GM23248 (cell line): ENCODE measurements at places on chromosomes 4 and X. TPM values are rescaled to one million over a fixed set of nuclear protein-coding genes. Genes with fewer than 3 reads are reported as not detected.

DNA sequence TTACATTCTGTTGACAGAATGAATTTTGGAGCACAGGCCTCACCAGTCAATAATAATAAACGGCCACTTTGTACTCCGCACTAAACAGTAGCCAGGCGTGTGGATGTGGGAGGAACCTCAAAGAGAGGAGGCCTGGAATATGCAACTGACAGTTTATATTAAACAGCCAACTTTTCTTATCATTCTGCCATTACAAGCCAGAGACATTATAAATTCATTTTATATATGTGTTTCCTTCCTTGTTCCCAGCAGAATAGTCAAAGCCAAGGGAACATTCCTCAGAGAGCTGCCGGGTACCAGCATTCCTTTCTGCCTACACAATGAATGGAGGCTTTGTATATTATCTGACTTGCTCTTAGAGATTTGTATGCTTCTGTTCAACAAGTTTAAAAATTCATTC is 436.5 kb upstream of the FTHL17 start:
- H3K27ac ChIP-seq: no peak overlapping the region
- H3K4me1 ChIP-seq: peaks cover 10% of the 10 kb centered on the region
- no peaks in the 10 kb centered on the region for H3K36me3 ChIP-seq
- H3K4me3 ChIP-seq: no peak overlapping the region

GRCh38 chrX:119942831-119943184 is 743 bp downstream of the NKAP start:
- H3K36me3 ChIP-seq: no peaks in the 10 kb centered on the region
- peak overlapping the region; percentile 91 for H3K27ac ChIP-seq
- H3K4me3 ChIP-seq: peak overlapping the region; percentile 98
- H3K4me1 ChIP-seq: 0 out of 2 replicates have a peak, but pooled peaks cover 5% of the 10 kb centered on the region
- peak; percentile 33 for DNase-seq

GRCh38 chr4:81747242-81747930 is 275.7 kb upstream of the RASGEF1B start:
- no peaks in the 10 kb centered on the region for H3K36me3 ChIP-seq
- no peak overlapping the region for H3K4me3 ChIP-seq
- no peaks in the 10 kb centered on the region for H3K4me1 ChIP-seq
- no peak overlapping the region for H3K27ac ChIP-seq
- DNase-seq: no peak

Gene RHOH
- polyA plus RNA-seq: 0.24 TPM in 1 of 2 replicates, not detected in the other

Gene DCX
- polyA plus RNA-seq: not detected in 2 replicates

Gene NCAPG
- 13.1 and 14.0 TPM in 2 replicates for polyA plus RNA-seq

Gene DCAF16
- polyA plus RNA-seq: 11.2 and 11.8 TPM in 2 replicates
